Mammary epithelial cell (primary cell): ENCODE measurements at places on chromosomes 11 and 22. TPM values are rescaled to one million over a fixed set of nuclear protein-coding genes. Genes with fewer than 3 reads are reported as not detected.
A peak's percentile ranks its signal among the peaks of the same experiment; 100 is the strongest.

The MMP26 gene
- not detected for total RNA-seq

The LDHAL6A gene
- not detected in 2 replicates for total RNA-seq

The EHF gene
- total RNA-seq = 9.7 TPM

The LARGE1 gene
- 7.5 TPM for total RNA-seq

The RANGAP1 gene
- total RNA-seq = 97.9 and 127 TPM in 2 replicates

The GAL3ST1 gene
- not detected for total RNA-seq

The HIPK3 gene
- total RNA-seq = 56.7 and 61.0 TPM in 2 replicates

The KDM4D gene
- total RNA-seq = 0.91 and 1.0 TPM in 2 replicates

- DNase-seq = no peak
Observed at GRCh38 chr22:31789803-31790202, 36.0 kb downstream of the DEPDC5 start.

GRCh38 chr22:46963672-46964545 is 201.5 kb downstream of the TBC1D22A start:
- DNase-seq = no peak

DNA sequence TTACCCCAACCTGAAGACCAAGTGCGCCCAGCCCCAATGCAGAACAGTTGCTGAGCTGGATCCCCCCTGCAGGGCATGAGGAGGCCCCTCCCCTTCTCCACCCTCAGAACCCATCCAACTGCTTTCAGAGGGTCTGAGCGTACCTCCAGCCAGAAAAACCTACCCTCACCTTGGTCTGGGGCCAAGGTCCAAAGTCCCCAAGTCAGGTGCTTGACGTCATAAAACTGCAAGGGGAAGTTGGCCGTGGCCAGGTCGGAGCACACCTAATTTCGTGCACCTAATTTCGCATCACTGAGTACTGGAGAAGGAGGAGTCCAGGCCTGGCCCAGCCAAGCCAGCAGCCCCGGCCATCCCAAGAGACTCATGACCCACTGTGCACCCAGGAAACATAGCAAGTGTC is 289.8 kb downstream of the CTTN start:
- no peak for DNase-seq

GRCh38 chr11:38345286-38345685 is 1747.2 kb upstream of the RAG2 start:
- DNase-seq = peak; percentile 57

DNA sequence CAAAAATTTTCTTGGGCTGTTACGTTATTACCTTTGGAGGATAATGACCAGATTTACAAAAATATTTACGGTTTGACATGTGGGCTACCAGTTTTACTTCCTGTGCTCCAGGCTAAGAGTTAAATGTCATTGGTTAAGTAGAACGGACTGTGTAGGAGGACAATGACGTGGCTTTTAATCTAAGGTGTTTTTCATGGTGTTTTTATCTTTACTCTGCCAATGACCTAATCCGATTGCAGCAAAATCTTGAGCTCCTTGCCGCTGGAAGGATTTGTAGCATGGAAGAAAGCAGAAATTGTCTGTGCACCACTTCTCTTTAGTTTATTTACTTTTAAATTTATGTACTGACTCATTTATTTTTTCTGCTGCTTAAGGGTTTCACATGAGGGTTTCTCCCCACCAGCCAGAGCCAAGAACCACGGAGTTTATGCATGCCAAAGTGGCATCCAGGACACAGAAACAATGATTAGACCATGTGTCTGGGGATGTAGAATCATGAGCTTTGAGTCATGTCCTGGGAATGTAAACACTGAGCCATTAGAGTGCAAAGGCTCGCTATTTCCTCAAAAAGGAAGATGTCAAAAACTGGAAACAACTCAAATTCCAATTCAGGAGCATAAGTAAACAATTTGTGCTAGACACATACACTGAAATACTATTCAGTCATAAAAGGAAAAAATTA is 1.9 kb upstream of the CARD16 start:
- peak; percentile 81 for DNase-seq

- no peak for DNase-seq
Observed at GRCh38 chr22:50399751-50400331, 56.7 kb downstream of the PPP6R2 start.

- DNase-seq = no peak
Observed at GRCh38 chr22:23212061-23213021, 32.0 kb downstream of the BCR start.

DNA sequence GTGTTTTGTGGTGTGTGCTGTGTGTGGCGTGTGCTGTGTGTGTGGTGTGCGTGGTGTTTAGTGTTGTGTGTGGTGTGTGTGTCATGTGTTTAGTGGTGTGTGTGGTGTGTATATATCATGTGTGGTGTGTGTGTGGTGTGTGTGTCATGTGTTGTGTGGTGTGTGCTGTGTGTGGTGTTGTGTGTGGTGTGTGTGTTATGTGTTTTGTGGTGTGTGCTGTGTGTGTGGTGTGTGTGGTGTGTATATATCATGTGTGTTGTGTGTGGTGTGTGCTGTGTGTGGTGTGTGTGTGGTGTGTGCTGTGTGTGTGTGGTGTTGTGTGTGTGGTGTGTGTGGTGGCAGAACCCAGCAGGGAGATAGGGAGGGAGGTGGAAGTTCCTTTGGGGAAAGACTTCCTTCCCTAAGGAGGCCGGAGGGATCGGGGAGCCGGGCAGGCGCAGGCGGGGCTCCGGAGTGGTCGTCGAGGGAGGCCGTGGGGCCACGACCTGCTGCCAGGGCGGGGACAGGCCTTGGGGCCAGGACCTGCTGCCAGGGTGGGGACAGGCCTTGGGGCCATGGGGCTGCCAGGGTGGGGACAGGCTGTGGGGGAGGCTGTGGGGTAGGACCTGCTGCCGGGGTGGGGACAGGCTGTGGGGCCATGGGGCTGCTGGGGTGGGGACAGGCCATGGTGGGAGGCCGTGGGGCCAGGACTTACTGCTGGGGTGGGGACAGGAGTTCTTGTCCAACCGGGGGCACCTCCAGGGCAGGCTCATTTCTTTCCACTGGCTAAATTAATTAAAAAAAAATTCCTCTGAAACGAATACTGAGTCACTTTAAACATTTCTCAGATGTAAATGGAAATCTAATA is 15.2 kb downstream of the PIM3 start:
- no peak for DNase-seq

- no peak for DNase-seq
Observed at GRCh38 chr22:32706149-32706548, 95.4 kb upstream of the TIMP3 start.

- no peak for DNase-seq
Observed at GRCh38 chr11:29024386-29024785, 916.2 kb downstream of the METTL15 start.

DNA sequence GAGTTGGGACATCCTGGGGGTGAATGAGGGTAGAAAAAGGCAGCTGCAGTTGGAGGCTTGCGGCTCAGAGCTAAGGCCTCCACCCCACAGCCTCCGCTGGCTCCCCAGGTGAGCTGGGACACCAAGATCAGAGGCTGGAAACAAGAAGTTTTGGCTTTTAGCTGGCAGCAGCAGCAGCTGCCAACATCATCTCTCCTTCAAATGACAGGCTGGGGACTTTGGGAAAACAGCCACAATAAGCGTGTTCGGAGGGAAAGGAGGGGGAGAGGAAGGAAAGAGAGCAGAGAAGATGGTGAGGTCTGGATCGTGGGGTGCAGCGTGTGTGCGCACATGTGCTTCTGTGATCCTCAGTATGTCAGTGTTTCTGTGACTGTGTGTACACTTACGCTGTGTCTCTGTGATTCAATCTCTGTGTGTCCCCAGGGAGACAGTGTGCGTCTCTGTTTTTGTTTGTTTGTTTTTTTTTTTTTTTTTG is 62.0 kb upstream of the RASD2 start:
- DNase-seq = no peak

DNA sequence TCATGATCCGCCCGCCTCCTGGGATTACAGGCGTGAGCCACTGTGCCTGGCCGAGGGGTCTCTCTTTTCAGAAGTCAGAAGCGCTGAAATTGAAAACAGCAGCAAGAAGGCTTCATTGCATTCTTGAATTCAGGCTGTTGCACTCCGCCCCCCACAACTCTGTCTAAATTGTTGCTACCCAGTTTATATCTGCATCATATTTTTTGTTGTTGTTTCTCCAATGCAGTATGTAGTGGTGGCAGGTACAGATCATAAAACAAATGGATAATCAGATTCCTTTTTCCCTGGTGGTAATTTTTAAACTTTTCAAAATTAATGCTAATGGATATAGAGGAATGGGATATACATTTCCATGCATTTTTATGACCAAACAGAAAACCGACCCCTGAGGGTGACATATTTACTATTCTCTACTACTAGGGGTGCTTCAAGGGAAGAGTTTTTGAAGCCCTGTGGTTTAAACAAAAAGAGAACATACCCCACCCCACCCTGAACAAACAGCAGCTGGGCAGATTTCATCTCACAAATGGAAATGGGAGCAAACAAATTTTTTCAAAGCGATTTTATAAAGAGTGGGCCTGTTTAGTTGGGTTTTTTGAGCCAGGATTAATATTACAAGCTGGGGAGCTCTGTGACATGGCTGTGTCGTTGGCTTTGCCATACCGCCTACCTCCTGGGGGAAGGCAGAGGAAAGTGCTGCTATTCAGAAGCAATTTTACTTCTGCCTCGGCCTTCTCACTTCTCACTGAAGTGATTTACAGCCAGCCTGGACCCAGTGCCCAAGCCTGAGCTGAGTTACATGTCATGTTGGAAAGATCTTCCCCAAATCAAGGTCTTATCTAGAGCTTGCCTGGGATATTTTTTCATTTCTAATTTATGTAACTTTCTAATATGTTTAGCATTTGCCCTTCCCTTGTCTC is 16.0 kb upstream of the TMA7B start:
- DNase-seq = no peak

- no peak for DNase-seq
Observed at GRCh38 chr11:34002420-34002819, 49.1 kb upstream of the CAPRIN1 start.

DNA sequence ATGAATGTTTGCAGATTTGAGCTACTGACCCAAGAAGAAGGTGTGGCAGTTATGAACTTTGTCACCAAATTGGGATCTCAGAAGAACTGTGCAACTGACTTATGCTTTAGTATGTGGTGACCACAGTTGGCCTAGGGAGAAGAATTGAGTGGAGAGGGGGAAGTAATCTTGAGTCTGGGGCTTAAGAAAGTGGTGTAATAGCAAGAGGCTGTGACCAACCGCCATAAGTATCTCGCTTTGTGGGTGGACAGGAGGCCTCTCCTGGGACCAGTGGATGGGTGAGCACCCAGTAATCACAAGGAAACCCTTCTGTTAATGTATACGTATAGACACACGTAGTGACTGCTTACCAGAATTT is 12.7 kb upstream of the IL10RA start:
- DNase-seq = no peak

DNA sequence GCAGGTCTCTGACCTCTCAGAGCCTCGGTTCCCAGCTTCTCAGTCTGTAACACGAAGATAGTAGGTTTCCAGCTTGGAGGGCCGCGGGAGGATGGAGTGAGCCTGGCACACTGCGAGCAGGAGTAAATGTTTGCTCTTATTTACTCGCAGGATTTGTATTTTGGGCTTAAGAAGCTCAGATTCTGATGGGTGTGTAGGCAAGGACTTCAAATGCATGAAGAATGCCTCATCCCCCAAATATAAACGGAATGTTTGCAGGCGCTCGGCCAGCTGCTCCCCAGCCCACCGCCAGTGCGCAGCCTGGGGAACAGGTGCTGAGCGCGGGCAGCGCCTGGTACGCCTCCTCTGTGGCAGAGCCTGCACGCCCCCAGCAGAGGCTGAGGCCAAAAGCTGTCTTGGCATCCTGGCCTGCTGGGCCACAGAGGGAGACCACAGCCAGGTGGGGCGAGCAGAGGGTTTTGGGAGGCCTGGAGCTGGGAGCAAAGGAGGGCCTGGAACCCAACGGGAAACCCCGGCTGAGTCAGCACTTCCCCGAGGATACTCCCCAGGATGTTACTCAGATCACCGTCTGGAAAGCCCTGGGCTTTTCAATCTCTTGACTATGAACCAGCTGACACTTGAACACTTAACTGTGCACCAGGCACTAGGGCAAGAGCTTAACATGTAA is 9.4 kb downstream of the EHD1 start:
- DNase-seq = peak; percentile 96

- DNase-seq = no peak
Observed at GRCh38 chr11:73577496-73577917, 20.4 kb downstream of the FAM168A start.

DNA sequence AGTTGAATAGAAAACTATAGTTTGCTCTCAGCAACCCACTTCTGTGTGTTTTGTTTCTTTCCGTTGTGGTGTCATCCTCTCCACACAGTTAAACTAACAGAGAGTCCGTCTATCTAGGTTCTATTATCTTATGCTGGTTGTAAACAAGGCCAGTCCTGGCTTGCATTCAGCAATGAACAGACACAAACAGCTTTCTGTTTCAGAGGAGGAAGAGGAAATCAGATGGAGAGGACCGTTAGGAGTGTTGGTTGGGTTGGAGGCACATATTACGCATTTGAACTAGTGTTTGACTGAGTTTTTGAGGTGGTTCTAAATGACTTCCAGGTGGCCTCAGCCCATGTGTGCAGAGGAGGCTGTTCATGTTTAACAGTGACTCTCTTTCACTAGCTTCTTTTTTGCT is 129.5 kb upstream of the SORL1-AS1 start:
- DNase-seq = no peak

GRCh38 chr11:22558664-22559063 is 67.0 kb downstream of the FANCF start:
- peak; percentile 0 for DNase-seq

- peak; percentile 49 for DNase-seq
Observed at GRCh38 chr11:64400102-64400501, 41.1 kb downstream of the RPS6KA4 start.
